ENCODE measurements at places on chromosomes 7 and 10. TPM values are rescaled to one million over a fixed set of nuclear protein-coding genes. Genes with fewer than 3 reads are reported as not detected.

AKR1C4 gene
- total RNA-seq, result not detected

DNA sequence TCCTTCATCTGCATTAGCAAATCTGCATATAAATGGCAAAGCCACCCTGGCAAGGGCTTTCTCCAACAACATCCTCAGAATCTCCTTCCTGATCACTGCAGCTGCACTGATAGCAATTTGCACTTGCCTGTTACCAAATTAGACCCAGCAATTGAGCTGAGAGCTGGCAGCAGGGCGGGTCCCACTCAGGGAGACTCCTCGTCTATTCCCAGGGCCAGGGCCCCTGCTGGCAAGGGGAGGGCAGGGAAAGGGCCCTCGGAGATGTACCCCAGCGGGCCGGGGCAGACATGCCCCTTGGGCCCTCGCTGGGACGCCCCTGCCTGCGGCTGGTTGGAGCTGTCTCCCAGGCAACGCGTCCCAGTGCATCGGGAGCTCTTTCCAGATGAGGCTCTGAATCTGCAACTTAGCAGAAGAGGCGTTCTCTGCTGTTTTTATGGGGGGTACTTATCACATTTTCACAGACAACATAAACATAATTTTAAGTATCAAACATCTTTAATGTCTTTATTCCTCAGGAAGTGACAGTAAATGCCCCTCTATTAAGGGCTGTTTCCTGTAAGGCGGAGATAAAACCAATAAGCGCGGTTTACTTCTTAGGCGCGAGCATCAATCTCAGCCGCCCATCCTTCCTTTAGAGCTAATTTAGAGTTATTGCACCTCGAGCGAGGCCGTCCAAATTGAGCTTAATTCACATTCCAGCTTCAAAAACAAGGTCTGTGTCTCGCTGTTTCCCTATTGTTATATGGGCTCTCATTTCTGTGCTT, 249.0 kb upstream of the PPP2R2D start:
- no peaks in the 10 kb centered on the region for H3K4me1 ChIP-seq
- H3K27me3 ChIP-seq, result no peaks in the 10 kb centered on the region
- no peak overlapping the region for H3K27ac ChIP-seq
- H3K4me3 ChIP-seq, result no peak overlapping the region

- H3K4me1 ChIP-seq, result no peaks in the 10 kb centered on the region
- H3K27me3 ChIP-seq, result no peaks in the 10 kb centered on the region
- no peak overlapping the region for H3K27ac ChIP-seq
- no peak overlapping the region for H3K4me3 ChIP-seq
- no peak for DNase-seq
- H3K36me3 ChIP-seq, result no peaks in the 10 kb centered on the region
These were observed 86.0 kb downstream of the SEMA3E start for GRCh38 chr7:83562960-83563359.

GRCh38 chr10:80100861-80101695, 22.6 kb downstream of the TMEM254 start:
- H3K4me3 ChIP-seq, result no peak overlapping the region
- H3K27ac ChIP-seq, result no peak overlapping the region
- no peaks in the 10 kb centered on the region for H3K27me3 ChIP-seq
- H3K36me3 ChIP-seq, result no peaks in the 10 kb centered on the region
- H3K4me1 ChIP-seq, result no peaks in the 10 kb centered on the region
- no peak for DNase-seq

GRCh38 chr10:52249850-52250395, 64.2 kb upstream of the DKK1 start:
- H3K27me3 ChIP-seq, result no peaks in the 10 kb centered on the region
- no peak overlapping the region for H3K4me3 ChIP-seq
- no peak for DNase-seq
- no peak overlapping the region for H3K27ac ChIP-seq

- no peaks in the 10 kb centered on the region for H3K4me1 ChIP-seq
- DNase-seq, result no peak
- H3K4me3 ChIP-seq, result peak overlapping the region; percentile 54
- H3K27me3 ChIP-seq, result no peaks in the 10 kb centered on the region
- no peaks in the 10 kb centered on the region for H3K36me3 ChIP-seq
These were observed 441 bp downstream of the FZD8 start for GRCh38 chr10:35641676-35642034.

DNA sequence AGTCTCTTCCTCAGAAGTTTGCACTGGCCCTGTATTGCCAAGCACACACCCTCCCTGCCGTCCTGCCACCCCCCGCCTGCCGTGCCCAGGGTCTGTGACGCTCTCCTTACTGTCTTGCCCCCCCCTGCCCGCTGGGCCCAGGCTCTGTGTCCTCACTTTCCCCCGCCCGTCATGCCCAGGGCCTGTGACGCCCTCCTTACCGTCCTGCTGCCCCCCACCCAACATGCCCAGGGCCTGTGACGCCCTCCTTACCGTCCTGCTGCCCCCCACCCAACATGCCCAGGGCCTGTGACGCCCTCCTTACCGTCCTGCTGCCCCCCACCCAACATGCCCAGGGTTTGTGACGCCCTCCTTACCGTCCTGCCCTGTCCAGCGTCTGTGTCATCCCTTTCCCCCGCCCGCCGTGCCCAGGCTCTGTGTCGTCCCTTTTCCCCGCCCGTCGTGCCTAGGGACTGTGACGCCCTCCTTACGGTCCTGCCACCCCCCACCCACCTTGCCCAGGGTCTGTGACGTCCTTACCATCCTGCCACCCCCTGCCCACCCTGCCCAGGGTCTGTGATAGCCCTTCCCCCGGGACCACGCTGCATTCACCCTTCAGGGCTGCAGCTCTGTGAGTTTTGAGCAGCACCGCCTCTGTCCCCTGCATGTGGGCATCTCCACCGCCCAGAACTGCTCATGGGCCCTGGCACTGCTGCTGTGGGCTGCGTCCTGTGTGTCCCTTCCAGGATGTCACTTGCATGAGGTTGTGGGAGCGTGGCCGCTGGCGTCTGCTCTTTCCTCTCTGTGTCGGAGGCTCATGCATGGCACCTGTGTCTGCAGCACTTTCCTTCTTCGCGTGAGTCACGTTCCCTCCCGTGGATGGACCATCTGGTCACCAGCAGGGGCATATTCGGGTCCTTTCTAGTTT, 19.3 kb upstream of the PRKAR1B start:
- H3K27ac ChIP-seq, result no peak overlapping the region
- no peaks in the 10 kb centered on the region for H3K36me3 ChIP-seq
- no peak for DNase-seq
- no peaks in the 10 kb centered on the region for H3K27me3 ChIP-seq

DNA sequence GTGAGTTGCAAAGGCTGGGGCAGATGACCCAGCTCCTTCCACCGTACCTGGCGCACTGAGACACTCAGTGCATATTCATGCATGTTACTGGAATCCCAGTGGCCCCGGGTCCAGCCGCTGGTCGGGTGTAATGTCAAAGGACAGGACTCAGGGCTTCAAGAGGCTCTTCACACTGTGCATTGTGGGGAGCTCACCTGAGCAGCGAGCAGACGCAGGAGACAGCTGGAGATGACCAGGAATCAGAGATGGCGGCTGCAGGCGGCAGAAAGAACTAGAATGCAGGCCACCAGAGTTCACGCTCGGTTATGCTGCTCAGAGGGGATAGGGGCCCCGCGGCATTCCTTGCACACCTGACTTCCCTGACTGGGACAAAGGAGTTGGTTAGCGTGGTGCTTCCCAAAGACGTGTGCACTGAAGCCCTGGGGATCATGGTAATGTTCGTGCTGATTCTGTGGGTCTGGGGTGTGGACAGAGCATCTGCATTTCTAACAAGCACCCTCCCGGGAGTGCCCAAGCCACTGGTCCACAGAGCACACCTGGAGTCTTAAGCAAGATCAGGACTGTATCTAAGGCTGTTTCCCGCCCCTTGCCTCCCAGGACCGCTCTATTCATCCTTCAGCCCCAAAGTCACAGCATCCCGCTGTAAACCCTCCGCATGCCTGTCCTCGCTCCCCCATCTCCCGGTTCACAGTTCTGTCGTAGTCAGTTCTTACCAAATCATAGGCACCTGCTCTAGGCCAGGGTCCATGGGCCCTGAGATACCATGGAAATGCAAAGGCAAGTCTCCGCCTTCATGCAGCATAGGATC, 71.0 kb downstream of the MKI67 start:
- DNase-seq, result no peak
- no peaks in the 10 kb centered on the region for H3K36me3 ChIP-seq
- H3K27me3 ChIP-seq, result no peaks in the 10 kb centered on the region
- no peaks in the 10 kb centered on the region for H3K4me1 ChIP-seq
- no peak overlapping the region for H3K4me3 ChIP-seq

DNA sequence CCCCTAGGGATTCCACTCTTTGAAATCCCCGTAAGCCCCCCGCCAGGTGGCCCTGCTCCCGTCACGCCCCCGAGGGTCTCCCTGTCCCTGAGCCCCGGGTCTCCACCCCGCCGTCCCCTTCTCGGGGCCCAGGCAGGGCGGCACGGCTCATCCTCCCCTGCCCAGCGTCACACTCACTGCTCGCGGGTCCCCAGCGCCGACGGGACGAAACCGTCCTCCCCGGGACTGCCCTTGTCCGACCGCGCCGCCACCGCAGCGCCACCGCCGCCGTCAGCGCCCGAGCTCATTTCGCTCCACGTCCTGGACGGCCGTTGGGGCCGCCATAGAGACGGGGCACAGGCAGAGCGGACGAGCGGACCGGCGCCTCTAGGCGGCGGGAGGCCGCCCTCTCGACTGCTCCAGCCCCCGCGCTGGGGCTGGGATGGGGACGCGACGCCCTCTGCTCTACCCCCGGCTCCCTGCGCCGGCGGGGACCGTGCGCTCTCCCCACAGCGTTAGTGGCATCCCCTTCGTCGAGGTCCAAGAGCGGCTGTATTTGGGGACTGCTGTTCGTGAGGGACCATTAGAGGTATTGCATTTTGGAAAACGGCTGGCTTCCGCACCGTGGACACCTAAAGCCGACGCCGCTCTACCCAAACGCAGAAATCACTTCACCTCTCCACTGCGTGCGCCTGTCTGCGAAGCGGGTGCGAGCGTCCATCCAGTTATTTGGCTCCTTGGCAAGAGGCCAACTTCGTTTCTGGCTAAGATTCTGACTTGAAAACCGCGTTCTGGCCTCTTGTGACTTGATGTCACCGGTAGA, at the start of gene EEF1AKMT2:
Gene EEF1AKMT2, minus strand, starts transcription at position 341 of the 802 bp plus-strand sequence. Its CDS starts 54 bp downstream, at position 287.
- no peaks in the 10 kb centered on the region for H3K4me1 ChIP-seq
- H3K27ac ChIP-seq, result peak within 1 kb of the TSS; percentile 88
- no peaks in the 10 kb centered on the region for H3K27me3 ChIP-seq
- peak within 1 kb of the TSS; percentile 84 for H3K4me3 ChIP-seq
- DNase-seq, result peak; percentile 61
- H3K36me3 ChIP-seq, result no peaks in the 10 kb centered on the region

DNA sequence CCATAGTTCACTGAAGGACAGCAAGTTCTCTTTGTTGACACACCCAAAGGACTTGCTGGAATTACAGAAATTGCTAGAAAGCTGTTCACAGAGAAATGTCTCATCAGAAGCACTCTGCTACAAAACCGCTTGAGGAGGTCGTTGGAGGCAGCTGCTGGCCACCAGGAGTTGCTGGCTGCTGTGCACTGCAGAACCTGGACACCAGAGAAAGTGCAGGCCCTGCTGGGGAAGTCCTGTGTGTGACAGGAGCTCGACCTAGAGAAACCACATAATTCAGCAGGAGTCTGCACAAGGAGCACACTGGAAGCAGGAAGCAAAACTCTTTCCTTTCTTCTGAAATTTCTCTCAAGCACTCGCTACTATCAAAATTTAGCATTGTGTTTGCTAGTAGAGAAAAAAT, 461.5 kb upstream of the GHITM start:
- H3K36me3 ChIP-seq, result no peaks in the 10 kb centered on the region
- H3K4me1 ChIP-seq, result no peaks in the 10 kb centered on the region
- no peak for DNase-seq

DNA sequence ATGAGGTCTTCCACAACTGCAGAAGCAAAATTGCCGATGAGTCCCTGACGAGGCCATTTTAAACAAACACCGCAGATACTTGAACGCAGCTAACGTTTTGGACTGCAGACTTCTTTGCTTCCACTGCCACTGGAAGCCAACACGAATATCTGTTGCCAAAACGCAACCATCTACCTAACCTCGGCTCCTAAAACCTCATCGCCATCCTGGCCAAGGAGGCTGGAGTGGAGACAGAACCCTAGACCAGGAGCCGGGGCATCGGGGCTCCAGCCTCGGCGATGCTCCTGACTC, 493 bp downstream of the WDR91 start:
- no peak for DNase-seq
- no peaks in the 10 kb centered on the region for H3K27me3 ChIP-seq
- H3K27ac ChIP-seq, result peak overlapping the region; percentile 92

DNA sequence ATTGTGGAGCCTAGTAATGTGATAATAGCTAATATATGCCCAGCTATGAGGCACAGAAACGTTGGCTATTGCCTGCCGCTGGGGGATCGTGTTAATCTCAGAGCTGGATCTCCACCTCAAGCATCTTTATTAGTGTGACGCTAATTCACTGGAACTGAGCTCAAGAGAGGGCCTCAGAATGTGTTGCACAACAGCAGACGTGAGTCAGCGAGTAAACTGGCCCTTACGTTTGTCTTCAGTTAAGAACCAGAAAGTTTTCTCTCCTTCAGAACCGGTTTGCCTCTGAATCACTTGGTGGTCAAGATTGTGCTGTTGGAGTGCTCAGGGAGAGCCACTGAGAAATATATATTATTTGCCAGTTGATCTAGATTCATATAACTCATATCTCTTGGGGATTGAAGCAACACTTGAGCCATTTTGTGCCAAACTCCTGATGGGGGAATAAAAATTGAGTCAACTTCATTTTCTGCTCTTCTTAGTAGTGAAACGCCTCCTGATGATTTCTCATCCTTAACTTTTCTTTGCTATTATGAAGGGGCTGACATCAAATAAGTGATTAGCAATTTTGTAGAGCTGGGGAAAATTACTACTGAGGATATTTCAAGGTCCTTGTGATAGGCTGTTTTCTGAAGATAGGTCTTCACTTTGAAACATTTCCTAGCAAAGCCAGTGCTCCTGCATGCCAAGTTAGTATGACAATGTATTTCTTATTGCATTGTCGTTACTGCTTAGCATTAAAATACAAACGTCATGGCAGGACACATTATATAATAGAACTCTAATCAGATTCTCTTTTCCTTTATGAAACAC, 22.3 kb downstream of the BZW2 start:
- no peaks in the 10 kb centered on the region for H3K4me1 ChIP-seq
- H3K27me3 ChIP-seq, result no peaks in the 10 kb centered on the region
- peak; percentile 77 for DNase-seq
- peak overlapping the region; percentile 76 for H3K27ac ChIP-seq
- H3K4me3 ChIP-seq, result no peak overlapping the region

GRCh38 chr7:157769526-157770215, 432.9 kb downstream of the DNAJB6 start:
- H3K4me1 ChIP-seq, result no peaks in the 10 kb centered on the region
- H3K27me3 ChIP-seq, result no peaks in the 10 kb centered on the region
- no peak overlapping the region for H3K27ac ChIP-seq
- H3K36me3 ChIP-seq, result no peaks in the 10 kb centered on the region
- DNase-seq, result no peak
